Hippocampal formation (tissue), 2 donors: ENCODE measurements at places on chromosomes 11 and 22.

- no peak for DNase-seq
Observed at GRCh38 chr11:123579482-123579812, 75.0 kb downstream of the SCN3B start.

- no peak for DNase-seq
Observed at GRCh38 chr22:34623580-34623979, 442.4 kb upstream of the ISX start.

- DNase-seq: peak; percentile 44
Observed at GRCh38 chr11:118910309-118911112, 15.2 kb downstream of the BCL9L start.

- no peak for DNase-seq
Observed at GRCh38 chr11:12882670-12883069, 126.4 kb upstream of the RASSF10 start.

- no peak for DNase-seq
Observed at GRCh38 chr11:126483621-126484195, 128.2 kb downstream of the ST3GAL4 start.

DNA sequence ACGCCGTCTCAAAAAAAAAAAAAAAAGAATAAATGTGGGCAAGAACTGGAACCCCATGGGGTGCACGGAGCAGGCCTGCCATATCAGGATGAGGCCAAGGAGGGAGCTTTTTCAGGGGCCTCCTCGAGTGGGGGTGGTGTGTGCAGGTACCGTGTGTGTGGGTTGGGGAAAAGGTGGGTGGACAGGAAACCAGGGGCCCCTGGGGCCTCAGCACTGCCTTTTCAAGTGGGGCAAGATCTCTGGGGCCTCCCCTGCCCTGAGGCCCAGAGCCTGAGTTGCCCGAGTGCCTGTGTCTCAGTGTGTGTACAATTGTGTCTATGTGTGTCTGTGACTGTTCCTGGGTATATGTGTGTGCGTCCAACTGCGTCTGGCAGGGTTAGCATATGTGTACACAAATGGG lies 23.8 kb downstream of the TEF start:
- no peak for DNase-seq

- no peak for DNase-seq
Observed at GRCh38 chr22:44037519-44038375, 13.6 kb downstream of the PARVB start.

DNA sequence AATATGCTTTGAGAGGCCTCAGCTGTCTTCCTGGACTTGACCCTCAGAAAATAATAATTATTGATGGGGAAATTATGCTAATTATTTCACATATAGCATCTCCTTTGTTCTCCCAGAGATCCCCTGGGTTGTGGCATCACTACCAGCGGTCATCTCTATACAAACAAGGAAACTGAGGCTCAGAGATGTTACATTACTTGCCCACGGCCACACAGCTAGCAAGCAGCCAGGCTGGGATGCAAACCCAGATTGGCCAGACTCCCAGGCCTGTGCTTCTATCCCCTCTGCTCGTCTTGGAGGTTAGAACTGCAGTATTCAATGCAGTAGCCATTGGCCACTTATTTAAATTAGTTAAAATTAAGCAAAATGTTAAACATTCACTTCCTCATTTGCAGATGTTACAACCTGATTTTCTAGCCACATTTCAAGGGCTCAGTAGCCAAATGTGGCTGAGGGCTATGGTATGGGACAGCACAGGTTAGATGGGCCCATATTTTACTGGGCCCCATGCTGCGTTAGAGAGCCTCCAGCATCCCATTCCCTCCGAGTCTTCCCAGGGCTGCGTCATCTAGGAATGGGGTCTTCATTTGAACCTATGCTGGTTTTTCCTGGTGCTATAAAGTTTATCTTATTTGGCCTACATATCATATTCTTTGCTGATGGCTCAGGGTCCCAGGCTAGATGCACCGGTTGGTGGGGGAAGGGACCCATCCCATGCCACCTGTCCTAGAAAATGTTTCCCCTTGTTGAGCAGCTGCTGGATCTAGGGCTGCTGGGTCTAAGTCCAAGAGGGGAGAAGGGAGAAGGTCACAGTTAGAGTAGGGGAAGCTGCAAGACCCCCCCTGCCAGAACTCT lies 2.2 kb downstream of the SLC35C1 start:
- no peak for DNase-seq

DNA sequence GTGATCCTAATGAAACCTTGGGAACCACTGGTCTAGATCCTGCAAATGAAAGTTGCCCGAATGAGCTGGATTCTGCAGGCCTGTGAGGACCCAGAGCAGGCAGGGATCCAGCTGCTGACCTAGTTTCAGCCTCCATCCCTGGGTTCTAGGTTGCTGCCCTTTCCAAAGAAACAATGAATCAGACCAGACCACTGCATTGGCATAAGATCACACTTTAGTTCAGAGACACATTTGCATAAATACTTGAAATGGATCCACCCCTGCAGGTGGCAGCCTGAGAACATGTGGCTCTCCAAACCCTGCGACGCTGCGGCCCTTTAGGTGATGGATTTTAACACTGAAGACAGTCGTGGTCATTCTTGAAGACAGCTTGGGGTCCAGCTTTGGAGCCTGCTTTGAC lies 23.7 kb downstream of the ADAMTS8 start:
- no peak for DNase-seq

DNA sequence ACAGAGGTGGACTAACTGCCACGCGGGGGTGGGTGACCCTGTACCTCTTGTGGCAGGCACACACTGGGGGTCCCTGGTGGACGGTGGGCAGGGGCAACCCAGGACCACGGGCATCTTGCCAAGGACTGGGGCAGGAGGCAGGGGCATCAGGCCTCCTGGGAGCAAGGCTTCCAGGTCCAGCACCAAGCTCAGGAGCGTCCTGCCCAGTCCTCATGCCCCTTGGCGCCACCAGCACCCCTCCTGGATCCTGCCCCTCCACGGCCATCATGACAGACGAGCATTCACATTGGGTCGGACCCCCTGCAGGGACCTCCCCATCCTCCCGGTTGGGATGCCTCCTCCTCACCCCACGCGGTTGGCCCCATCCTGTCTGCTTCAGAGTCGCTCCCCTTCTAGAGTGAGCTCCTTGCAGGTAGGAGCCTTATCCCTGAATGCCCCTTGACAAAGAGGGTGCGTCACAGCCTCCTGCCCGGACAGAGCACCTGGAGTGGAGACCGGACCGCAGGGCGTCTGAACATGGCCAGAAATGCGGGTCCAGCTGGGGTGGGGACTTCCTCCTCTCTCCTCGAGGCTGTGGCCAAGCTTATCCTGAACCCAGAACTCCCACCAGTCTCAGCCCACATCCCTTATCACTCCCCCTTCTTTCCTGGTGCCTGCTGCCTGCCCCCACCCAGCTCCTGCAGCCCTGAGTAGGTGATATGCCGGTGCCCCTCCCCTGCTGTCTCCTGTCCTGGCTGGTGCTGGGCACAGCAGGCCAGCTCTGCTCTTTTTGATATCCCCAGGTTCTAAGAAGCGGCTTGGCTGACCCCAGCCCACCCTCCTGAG lies 40.3 kb downstream of the IGF2 start:
- no peak for DNase-seq

- no peak for DNase-seq
Observed at GRCh38 chr22:39078329-39078728, 1.3 kb downstream of the APOBEC3G start.

GRCh38 chr11:73206801-73207200 lies 11.3 kb upstream of the P2RY2 start:
- no peak for DNase-seq

DNA sequence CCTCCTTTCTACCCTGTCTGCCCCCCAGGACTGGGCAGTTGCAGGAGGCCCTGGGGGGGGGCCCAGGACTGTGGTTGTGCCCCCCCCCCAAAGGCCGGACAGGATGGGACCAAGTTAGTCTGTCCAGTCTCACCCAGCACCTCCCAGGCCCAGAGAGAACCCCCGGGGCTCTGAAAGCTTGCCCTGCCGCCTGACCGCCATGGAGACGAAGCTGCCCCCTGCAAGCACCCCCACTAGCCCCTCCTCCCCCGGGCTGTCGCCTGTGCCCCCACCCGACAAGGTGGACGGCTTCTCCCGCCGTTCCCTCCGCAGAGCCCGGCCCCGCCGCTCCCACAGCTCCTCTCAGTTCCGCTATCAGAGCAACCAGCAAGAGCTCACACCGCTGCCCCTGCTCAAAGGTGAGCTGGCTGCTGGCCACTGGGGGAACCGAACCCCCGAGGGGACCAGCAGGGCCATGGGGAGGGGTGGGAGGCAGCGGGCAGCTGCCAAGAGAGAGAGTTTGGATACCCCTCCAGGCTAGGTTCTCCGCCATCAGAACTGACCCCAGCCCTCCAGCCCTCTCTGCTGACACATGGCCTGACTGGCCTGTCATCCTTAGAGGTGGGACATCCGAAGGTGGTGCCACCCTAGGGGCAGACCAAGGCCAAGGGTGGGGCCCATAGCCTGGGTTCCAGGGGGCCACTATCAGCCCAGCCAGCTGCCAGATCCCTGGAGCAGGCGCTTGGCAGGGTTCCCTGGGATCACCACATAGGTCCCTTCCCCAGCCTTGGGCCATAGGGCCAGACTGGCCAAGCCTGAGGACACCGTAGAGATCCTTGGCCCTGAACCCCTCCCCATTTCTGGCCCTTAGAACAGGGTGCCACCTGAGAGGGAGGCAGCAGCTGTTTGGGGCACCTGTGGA lies 1.3 kb downstream of the PPP2R5B start:
- DNase-seq: no peak

DNA sequence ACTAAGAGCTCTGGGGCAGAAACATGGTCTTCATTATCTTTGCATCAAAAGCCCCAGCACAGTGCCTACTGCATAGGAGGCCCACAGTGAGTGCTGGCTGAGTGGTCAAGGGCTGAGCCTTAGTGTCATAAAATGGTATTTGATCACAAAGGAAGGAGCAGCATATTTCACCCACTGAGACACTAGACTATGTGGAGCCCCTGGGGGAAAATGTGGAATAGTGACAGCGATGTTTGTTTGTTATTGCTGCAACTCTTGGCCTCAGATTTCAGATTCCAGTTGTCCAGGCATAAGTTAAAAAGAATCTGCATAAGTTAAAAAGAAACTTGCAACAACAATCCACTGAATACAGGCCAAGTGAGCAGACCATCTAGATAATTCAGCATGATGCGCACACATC lies 7.0 kb downstream of the KIRREL3 start:
- DNase-seq: no peak

GRCh38 chr11:103648670-103649400 lies 387.6 kb upstream of the DDI1 start:
- no peak for DNase-seq

- no peak for DNase-seq
Observed at GRCh38 chr11:22657101-22657694, 9.2 kb upstream of the GAS2 start.

GRCh38 chr11:33700063-33700501 lies 544 bp downstream of the C11orf91 start:
- no peak for DNase-seq

GRCh38 chr11:74446532-74446938 lies 20.8 kb downstream of the KCNE3 start:
- no peak for DNase-seq
